ENCODE measurements at places on chromosomes 12 and 14.

- DNase-seq, result no peak
Observed at GRCh38 chr12:5789469-5789968, 155.5 kb downstream of the ANO2 start.

GRCh38 chr14:62824086-62824485, 221.2 kb downstream of the KCNH5 start:
- no peak for DNase-seq

DNA sequence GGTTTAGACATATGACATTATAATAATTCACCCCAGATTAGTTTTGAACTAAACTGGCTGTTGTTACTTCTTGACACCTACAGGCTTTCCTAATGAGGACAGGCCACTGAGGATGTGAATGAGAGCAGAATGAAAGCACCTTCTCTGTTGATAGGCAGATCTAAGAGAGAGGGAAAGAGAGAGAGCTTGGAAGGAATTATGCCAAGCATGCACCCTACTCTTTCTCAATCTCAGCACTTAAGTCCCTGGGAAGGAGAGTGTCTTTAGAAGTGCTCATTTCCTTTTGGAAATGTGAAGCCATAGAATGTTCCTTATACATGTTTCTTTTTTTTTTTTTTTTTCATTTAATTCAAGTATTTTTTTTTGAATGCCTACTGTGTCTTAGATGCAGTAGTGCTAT, 49.0 kb downstream of the TBC1D15 start:
- no peak for DNase-seq

GRCh38 chr14:68979021-68979721, at the start of gene ACTN1:
TSS of gene ACTN1 (minus strand) at chr14:68979302. CDS start at chr14:68979056, 246 bp downstream.
- peak; percentile 96 for DNase-seq

GRCh38 chr12:101745481-101745880, 6.2 kb upstream of the SYCP3 start:
- no peak for DNase-seq

- no peak for DNase-seq
Observed at GRCh38 chr14:92603309-92604242, 90.0 kb downstream of the RIN3 start.

DNA sequence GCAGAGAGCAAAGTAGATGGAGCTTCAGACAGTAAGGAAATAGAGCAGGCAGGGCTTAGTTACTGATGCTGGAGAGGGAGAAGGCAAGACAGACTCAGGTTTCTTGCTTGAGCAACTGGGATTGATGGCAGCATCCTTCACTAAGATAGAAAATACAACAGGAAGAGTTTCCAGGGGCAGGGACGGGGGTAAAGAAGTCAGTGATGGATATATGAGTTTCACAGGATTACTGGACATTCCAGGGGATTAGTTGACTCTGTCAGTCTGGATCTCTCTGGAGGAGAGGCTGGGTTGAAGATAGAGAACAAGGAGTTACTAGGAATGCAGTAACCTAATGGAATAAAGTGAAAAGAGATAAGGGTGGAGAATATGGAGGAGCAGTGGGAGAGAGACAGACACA, 74.5 kb upstream of the ATF1 start:
- DNase-seq, result no peak

DNA sequence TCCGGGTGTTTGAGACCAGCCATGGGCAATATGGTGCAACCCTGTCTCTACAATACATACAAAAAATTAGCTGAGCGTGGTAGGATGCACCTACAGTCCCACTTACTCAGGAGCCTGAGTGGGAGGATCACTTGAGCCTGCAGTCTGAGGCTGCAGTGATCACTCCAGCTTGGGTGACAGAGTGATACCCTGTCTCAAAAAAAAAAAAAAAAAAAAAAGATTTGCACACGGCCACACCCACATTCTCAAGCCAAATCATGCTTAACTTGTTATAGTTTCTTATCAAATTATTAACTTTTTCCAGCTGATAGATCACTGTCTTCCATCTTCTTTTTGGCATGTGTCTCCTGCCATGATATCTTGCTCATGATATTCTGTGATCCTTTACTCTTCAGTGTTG, 6.8 kb downstream of the DRAM1 start:
- DNase-seq, result no peak

DNA sequence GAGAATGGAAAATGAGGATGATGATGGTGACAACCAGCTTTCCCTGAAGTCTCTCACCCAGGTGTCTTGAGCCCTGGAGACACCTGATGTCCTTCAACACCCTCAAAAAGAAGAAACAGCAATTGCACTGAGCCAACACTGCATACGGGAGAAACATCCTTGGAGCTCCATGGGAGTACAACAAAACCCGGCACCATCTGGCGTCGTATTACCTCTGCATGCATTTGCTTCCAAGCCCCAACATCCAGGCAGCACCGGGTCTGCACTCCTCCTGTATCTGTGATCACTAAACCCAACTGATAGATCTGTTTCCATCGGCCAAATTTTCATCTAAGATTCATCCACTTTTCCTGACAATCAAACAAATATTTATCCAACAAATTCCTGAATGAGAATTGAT, 249.9 kb downstream of the DPF3 start:
- DNase-seq, result no peak
